ENCODE measurements at places on chromosomes 7 and 10.

- DNase-seq = peak; percentile 38
Measured at GRCh38 chr7:81956520-81956919, 186.7 kb upstream of the HGF start.

DNA sequence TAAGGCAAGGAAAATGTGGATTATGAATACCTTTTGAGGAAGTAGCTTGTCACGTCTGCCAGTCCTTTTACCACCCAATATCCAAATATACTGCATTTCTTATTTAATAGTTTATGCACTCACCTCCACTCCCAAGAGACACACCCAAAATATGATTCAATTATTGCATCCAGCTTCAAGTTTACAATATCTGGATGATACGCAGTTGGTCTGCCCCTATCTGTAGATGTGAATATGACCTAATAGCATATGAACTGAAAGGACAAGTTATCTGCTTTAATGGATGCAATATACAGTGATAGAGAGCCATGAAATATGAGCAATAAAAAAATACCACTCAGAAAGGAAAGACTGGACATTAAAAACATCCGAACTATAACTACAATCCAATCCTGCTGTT, 159.4 kb upstream of the MAGI2 start:
- DNase-seq = no peak

DNA sequence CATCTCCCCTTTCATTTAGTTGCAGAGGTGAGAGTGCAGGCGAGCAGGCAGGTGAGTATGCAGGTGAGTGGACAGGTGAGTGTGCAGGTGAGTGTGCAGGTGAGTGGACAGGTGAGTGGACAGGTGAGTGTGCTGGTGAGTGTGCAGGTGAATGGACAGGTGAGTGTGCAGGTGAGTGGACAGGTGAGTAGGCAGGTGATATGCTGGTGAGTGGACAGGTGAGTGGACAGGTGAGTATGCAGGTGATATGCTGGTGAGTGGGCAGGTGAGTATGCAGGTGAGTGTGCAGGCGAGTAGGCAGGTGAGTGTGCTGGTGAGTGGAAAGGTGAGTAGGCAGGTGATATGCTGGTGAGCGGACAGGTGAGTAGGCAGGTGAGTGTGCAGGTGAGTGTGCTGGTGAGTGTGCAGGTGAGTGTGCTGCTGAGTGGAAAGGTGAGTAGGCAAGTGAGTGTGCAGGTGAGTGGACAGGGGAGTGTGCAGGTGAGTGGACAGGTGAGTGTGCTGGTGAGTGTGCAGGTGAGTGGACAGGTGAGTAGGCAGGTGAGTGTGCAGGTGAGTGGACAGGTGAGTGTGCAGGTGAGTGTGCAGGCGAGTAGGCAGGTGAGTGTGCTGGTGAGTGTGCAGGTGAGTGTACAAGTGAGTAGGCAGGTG, 165.6 kb downstream of the ADARB2 start:
- no peak for DNase-seq

- peak; percentile 52 for DNase-seq
Measured at GRCh38 chr7:31051598-31052486, at the start of gene ADCYAP1R1. TSS of gene ADCYAP1R1 (plus strand) at chr7:31052308. CDS start at chr7:31063265, 10,957 bp downstream.

DNA sequence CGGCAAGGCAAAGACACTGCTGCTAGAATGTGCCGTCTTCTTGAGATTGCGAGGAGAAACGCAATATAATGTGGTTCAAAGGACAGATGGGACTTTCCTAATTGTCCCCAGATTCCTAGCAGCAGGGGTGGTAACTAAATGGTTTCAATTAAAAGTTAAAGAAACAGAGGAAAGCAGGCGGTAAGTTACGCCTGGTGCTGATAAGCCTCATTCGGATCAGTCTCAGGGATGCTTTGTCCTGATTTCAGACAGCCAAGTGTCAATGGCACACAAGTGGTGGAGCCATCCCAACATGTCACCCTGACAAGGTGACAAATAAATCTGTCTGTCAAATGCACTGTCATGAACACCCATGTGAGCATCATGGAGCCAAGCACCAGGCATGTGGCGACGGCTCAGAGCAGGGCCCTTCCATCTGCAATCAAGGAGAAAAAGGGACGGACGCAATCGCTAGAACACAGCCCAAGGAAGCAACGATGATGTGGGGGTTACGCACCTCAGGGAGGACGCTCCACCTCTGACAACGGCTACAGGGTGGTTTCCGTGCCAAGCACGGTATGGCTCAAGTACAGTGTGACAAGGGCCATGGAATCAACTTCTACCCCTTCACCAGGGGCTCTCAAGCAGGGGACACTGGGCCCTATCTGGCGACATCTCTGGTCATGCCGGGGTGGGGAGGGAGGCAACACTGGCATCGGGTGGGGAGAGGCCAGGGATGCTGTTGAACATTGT, 66.2 kb downstream of the CTBP2 start:
- no peak for DNase-seq

All from muscle of arm (tissue), 14 donors.